GDM1 (cell line): ENCODE measurements at places on chromosomes 5 and 9.

- no peak for DNase-seq
Observed at GRCh38 chr5:122985006-122985700, 51.4 kb downstream of the PPIC start.

- no peak for DNase-seq
Observed at GRCh38 chr5:171469326-171469725, 49.9 kb downstream of the FGF18 start.

DNA sequence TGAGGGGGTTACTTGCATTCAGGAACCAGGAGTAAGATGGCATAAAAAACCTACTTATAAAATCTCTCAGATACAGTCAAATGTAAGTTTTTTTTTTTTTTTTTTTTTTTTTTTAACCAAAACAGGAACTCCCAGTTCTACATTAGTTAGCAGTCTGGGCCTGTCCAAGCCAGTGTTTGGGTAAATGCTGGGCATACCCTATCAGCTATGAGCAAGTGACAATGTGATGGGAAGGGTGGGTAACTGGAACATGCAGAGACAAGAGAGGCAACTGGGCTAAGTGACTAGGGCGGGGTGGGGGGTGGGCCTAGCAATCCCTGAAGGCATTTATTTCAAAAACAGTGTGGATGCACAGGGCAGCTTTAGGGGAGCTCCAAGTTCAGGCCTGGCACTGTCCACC, 2.3 kb downstream of the NMRK1 start:
- DNase-seq = no peak

- no peak for DNase-seq
Observed at GRCh38 chr5:168140241-168140640, 151.2 kb upstream of the WWC1 start.

- DNase-seq = no peak
Observed at GRCh38 chr5:114678778-114679177, 316.9 kb downstream of the KCNN2 start.
